Activated B cell treated with CpG ODN at 0.5 μM for 24 hours (primary cell): ENCODE measurements at places on chromosomes 13 and 19. TPM values are rescaled to one million over a fixed set of nuclear protein-coding genes. Genes with fewer than 3 reads are reported as not detected.
A peak's percentile ranks its signal among the peaks of the same experiment; 100 is the strongest.

CLIP3 gene
- 0.20 and 0.62 TPM in 2 replicates for total RNA-seq

ZNF101 gene
- 45.6 and 52.6 TPM in 2 replicates for total RNA-seq

C19orf67 gene
- not detected in 2 replicates for total RNA-seq

PLIN5 gene
- total RNA-seq = 0.17 and 0.33 TPM in 2 replicates

GSX1 gene
- not detected in 2 replicates for total RNA-seq

LGALS14 gene
- total RNA-seq = not detected in 2 replicates

SBK2 gene
- total RNA-seq = not detected in 2 replicates

KLK3 gene
- not detected in 2 replicates for total RNA-seq

ALOX5AP gene
- 59.7 and 66.4 TPM in 2 replicates for total RNA-seq

DNA sequence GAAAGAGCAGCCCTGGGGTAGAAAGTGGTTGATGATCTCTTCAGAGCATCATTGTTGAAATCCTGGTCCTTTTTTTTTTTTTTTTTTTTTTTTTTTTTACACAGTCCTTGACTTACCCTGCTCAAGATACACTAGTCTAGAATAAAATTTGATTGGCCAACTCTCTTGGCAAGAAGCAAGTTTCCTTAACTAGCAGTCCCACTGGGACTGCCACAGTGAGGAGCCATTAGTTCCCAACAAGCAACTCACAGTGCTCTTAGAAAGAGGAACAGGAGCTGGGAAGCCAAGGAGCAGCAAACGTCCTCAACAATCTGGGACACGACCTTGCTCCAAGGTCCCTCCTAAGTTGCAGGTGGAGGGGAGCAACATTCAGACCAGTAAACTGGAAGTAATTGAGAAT, 47.9 kb upstream of the INTS6 start:
- no peak overlapping the region for H3K27ac ChIP-seq
- no peaks in the 10 kb centered on the region for H3K27me3 ChIP-seq
- H3K4me3 ChIP-seq = no peak overlapping the region
- no peaks in the 10 kb centered on the region for H3K36me3 ChIP-seq

- no peak overlapping the region for H3K27ac ChIP-seq
- no peaks in the 10 kb centered on the region for H3K4me1 ChIP-seq
- no peak overlapping the region for H3K4me3 ChIP-seq
- no peak for DNase-seq
- peaks cover 50% of the 10 kb centered on the region for H3K36me3 ChIP-seq
Observed at GRCh38 chr13:30212256-30212655, 95.1 kb downstream of the KATNAL1 start.

GRCh38 chr19:33221638-33222037, 4.0 kb downstream of the SLC7A10 start:
- H3K4me1 ChIP-seq = peaks cover 11% of the 10 kb centered on the region
- no peak overlapping the region for H3K27ac ChIP-seq
- no peak for DNase-seq
- peaks cover 40% of the 10 kb centered on the region for H3K27me3 ChIP-seq
- H3K36me3 ChIP-seq = no peaks in the 10 kb centered on the region

GRCh38 chr13:80055847-80056246, 285.1 kb downstream of the SPRY2 start:
- no peak overlapping the region for H3K27ac ChIP-seq
- H3K4me1 ChIP-seq = peaks cover 2% of the 10 kb centered on the region
- no peaks in the 10 kb centered on the region for H3K27me3 ChIP-seq
- H3K4me3 ChIP-seq = no peak overlapping the region

DNA sequence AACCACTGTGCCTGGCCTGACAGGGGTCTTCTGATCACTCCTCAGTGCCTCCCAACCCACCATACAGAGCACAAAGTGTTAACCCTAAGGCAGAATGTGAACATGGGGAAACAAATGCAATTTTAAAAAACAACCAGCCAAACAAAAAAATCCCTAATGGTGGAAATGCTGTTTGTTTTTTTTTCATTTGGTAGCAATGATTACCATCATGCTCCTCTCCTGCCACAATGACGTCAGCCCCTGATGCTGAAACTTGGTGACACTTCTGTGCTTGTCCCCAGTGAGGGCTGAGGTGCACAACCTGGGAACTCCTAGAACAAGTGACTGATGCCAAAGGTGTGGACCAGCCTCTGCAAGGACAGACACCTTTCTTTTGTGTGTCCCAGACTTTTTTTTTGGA, 4.0 kb upstream of the TSPAN16 start:
- H3K4me1 ChIP-seq = peaks cover 6% of the 10 kb centered on the region
- H3K27ac ChIP-seq = no peak overlapping the region
- no peaks in the 10 kb centered on the region for H3K36me3 ChIP-seq
- no peak for DNase-seq
- no peak overlapping the region for H3K4me3 ChIP-seq

GRCh38 chr13:63938851-63939250, 2523.2 kb upstream of the PCDH20 start:
- H3K27ac ChIP-seq = no peak overlapping the region
- DNase-seq = no peak
- H3K4me3 ChIP-seq = no peak overlapping the region
- H3K27me3 ChIP-seq = no peaks in the 10 kb centered on the region
- no peaks in the 10 kb centered on the region for H3K4me1 ChIP-seq
- H3K36me3 ChIP-seq = no peaks in the 10 kb centered on the region

GRCh38 chr19:36152352-36153091, at the start of gene COX7A1:
Gene COX7A1 (minus strand): TSS chr19:36152447. CDS start chr19:36152407, 40 bp downstream.
- no peaks in the 10 kb centered on the region for H3K27me3 ChIP-seq
- peaks cover 42% of the 10 kb centered on the region for H3K36me3 ChIP-seq
- H3K4me3 ChIP-seq = no peak within 1 kb of the TSS
- H3K27ac ChIP-seq = no peak within 1 kb of the TSS
- DNase-seq = no peak

GRCh38 chr13:67023130-67023876, 206.8 kb downstream of the PCDH9 start:
- no peak for DNase-seq
- H3K4me1 ChIP-seq = peaks cover 22% of the 10 kb centered on the region
- no peak overlapping the region for H3K27ac ChIP-seq
- H3K27me3 ChIP-seq = no peaks in the 10 kb centered on the region
- peak overlapping the region; percentile 2 for H3K4me3 ChIP-seq

DNA sequence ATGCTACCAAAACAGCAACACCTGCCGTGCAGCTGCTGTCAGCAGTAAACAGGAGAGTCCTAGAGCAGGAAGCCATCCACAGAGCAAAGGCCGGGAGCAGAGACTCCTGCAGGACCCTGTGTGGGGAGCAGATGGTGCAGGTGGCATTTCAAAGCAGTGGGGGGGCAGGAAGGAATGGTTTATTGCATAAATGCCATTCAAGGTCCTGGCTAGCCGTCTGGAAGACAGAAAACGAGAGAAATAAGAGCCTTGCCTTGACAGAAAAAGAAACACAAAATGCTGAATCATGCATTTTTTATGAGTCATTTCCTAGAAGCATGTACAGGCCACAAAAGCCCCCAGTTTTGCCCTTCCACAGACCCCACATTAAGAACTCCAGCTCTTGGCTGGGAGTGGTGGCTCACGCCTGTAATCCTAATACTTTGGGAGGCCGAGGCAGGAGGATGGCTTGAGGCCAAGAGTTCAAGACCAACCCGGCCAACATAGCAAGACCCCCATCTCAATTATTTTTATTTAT, 5.4 kb downstream of the RSPH6A start:
- no peak overlapping the region for H3K27ac ChIP-seq
- no peaks in the 10 kb centered on the region for H3K27me3 ChIP-seq
- no peaks in the 10 kb centered on the region for H3K36me3 ChIP-seq
- no peak for DNase-seq
- peaks cover 6% of the 10 kb centered on the region for H3K4me1 ChIP-seq

- H3K36me3 ChIP-seq = no peaks in the 10 kb centered on the region
- no peaks in the 10 kb centered on the region for H3K4me1 ChIP-seq
- DNase-seq = no peak
- H3K27me3 ChIP-seq = no peaks in the 10 kb centered on the region
- H3K27ac ChIP-seq = no peak overlapping the region
- H3K4me3 ChIP-seq = no peak overlapping the region
Observed at GRCh38 chr13:109577191-109577700, 209.1 kb downstream of the IRS2 start.

DNA sequence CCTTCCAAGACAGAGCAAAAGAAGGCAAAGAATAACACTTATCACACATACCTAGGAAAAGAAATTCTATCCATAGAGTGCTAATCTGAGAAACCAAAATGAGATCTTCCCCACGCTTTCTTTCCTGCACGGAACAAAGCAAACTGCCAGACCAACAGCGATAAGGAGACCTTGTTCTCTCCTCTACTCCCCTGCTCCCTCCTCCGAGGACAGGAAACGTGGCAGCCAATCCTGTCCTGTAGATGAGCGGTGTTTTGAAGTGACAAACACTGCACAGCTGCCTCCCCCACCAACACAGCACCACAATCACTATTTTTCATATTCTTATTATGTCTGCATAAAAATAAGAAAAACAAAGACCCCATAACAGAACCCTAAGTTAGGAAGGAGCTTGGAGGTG, 113.9 kb upstream of the IRS2 start:
- H3K4me1 ChIP-seq = no peaks in the 10 kb centered on the region
- no peak for DNase-seq
- H3K4me3 ChIP-seq = no peak overlapping the region
- H3K27me3 ChIP-seq = no peaks in the 10 kb centered on the region

DNA sequence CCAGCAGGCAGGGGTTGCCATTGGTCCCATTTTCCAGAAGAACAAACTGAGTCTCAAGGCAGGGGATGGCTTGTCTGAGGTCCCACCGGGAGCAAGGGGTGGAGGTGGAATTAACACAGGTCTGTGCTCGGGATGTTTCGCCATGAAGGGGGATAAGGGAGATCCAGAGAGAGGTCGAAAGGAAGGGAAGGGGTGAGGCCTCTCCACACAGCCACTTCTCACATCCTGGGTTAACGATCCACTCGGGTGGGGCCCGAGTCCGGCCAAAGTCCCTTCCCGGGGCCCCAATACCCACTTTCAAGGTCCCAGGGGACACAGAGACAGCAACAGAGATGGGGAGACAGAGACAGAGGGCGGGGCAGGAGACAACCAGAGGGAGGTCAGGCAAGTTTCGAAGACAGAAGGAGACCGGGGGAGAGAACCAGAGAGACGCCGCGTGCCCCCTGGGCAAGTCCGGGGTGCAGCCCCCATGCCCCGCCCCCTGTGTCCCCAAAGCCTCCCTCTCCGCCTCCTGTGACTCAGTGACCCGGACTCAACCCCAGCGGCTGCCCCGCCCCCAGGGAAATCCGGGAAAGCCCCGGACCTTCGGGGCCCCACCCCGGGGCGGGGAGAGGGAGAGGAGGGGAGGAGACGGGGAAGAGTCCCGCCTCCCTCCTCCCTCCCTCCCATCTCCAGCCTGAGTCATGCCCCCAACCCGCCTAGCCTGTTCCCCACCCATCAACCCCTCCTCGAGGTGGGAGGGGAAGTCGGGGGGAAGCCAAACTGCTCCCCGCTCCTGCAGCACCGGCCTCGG, 1.4 kb upstream of the BCL3 start:
- H3K27me3 ChIP-seq = no peaks in the 10 kb centered on the region
- H3K27ac ChIP-seq = peak overlapping the region; percentile 97
- peak overlapping the region; percentile 98 for H3K4me3 ChIP-seq

DNA sequence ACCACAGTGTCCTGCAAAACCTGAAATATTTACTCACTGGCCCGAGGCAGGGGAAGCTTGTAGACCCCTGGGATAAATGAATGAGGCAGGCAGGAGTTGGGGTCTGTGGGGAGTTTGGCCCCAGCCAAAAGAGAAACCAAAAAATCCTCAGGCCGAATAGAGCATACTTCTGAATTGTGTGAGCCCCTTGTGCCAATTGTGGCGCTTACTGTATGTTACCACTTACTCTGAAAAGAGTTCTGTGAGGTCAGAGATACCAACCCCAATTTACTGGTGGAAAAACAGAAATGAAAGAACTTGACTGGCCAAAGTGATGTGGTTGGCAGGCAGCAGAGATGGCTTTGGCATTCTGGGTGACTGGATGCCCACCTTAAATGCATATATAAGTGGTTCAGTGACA, 6.9 kb downstream of the CARM1 start:
- peak overlapping the region; percentile 84 for H3K27ac ChIP-seq
- peaks cover 39% of the 10 kb centered on the region for H3K4me1 ChIP-seq
- peak overlapping the region; percentile 55 for H3K4me3 ChIP-seq

DNA sequence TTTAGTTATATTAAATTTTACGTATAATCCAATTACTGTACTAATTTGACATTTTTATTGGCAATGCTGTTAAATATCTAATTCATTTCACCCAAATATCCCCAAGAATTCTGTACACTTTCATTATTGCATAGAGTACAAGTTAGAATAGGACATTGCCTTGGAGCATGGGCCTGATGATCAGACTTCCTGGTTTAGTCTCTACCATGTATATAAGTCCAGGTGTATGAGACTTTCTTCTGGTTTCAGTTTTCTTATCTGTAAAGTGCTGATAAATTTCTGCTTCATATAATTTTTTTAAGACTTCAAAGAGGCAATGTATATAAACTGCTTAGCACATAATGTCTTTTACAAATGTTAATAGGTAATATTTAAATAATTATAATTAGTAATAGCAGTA, 179.4 kb downstream of the KLF12 start:
- no peak overlapping the region for H3K27ac ChIP-seq
- H3K36me3 ChIP-seq = peaks cover 9% of the 10 kb centered on the region
- H3K27me3 ChIP-seq = no peaks in the 10 kb centered on the region
- peaks cover 49% of the 10 kb centered on the region for H3K4me1 ChIP-seq
- no peak overlapping the region for H3K4me3 ChIP-seq

DNA sequence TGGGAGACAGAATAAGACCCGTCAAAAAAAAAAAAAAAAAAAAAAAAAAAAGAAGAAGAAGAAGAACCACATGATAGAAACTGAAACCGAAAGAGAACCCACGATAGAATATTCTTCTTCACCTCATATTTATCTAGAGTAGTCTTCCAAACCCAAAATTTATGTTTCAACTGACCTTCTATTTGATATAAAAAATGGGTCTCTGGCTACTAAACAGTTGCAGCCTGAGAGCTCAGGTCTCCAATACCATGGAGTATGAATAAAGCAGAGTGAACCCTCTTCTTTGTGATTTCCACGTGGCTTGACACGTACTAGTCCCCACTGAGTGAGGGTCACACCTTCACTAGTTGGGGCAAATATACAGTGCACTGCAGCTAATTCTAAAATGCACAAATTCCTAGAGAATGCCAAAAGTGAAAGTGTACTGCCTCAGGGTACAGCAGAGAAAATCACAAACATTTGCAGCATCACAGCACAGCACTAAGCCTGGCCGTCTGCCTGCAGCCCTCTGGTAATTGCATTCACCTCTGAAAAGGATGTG, 30.8 kb upstream of the RFC3 start:
- H3K4me3 ChIP-seq = peak overlapping the region; percentile 79
- DNase-seq = no peak
- no peaks in the 10 kb centered on the region for H3K27me3 ChIP-seq
